ENCODE measurements at places on chromosomes 4 and X.
A peak's percentile ranks its signal among the peaks of the same experiment; 100 is the strongest.

GRCh38 chr4:42460043-42460442 is 62.8 kb downstream of the SHISA3 start:
- no peak for DNase-seq

DNA sequence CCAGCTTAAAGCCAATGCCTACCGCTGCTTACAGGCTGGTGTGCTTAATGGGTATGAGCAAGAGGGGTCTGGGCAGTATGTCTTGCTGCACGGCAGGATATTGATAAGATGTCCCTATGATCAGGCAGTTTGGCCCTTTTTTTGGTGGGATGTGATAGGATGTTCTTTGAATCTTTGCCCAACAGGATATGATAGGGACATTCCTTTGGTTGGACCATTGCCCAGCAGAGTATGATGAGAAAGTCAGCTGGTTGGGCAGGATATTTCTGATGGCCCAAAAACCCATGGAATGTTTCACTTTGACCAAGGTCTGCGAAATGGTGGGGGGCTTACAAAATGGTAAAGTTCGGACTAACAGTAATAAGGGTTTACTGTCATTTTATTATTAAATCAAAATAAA is 1060.6 kb downstream of the STIM2 start:
- no peak for DNase-seq

GRCh38 chr4:139005774-139006173 is 9.8 kb upstream of the NOCT start:
- no peak for DNase-seq

DNA sequence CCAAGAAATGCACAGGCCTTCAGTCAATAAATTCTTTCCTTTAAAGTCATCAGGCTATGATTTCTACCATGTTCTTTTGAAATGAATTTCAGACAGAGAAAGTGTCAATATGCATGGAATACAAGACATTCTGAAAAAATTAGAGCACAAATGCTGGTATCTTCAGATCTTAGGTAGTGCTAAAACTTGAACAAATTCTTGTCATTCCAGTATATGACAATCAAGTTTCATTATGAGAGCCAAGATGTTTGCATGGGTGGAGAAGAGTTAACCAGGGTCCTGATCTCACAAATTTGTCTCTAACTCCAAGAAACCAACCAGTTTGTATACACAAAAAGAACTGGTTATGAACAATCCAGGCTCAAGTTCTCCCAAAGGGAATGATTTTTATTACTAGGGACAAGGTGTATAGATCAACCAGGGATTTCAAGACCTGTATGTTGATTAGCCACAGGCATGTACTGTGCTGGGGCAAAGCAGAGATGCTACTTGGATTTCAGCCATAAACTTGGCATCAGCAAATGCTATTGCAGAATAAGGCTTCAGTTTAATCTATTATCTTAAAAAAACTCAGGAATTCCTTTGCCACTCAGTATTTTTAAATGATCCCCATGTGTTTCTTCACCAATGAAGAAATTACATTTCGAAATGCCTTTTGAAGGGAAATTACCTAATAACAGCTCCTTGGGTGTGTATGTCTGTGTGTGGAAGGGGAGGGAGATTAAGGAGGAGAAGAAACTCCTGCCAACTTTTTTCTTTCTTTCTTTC is 69.7 kb downstream of the FANCB start:
- no peak for DNase-seq

GRCh38 chr4:159828687-159829086 is 725.8 kb downstream of the RAPGEF2 start:
- no peak for DNase-seq

DNA sequence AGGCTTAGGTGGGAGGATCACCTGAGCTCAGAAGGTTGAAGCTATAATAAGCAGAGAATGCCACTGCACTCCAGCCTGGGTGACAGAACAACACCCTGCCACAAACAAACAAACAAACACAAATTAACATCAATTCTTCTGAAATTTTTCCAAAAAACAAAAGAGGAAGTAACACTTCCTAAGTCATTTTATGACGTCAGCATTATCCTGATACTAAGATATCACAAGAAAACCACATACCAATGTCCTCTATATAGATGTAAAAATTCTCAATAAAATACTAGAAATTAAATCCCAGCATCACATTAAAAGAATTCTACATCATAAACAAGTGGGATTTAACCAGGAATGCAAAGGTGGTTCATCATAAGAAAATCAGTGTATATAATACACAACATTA is 64.4 kb upstream of the STK26 start:
- DNase-seq: no peak

DNA sequence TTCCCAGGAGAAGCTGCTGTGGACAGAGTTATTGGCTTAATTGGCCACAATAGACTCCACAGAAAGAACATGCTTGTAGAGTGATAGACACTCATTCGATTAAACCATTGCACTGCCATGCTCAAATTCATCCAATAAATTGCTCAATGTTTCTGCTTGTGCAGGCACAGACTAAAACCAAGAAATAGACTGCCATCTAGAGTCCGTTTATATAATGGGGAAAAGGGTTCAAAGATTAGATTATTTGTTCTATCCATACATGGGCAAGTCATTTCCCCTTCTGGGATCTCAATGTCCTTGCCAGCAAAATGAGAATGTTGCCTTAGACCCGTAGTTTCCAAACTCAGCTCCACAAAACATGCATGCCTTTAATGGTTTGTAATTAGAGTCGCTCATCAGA is 8.7 kb downstream of the SMIM10 start:
- no peak for DNase-seq

- no peak for DNase-seq
Measured at GRCh38 chrX:129495900-129496299, 27.4 kb downstream of the SMARCA1 start.

- no peak for DNase-seq
Measured at GRCh38 chr4:118760092-118760491, 74.9 kb downstream of the METTL14 start.

- DNase-seq: no peak
Measured at GRCh38 chr4:56130606-56131155, 181.9 kb downstream of the CEP135 start.

DNA sequence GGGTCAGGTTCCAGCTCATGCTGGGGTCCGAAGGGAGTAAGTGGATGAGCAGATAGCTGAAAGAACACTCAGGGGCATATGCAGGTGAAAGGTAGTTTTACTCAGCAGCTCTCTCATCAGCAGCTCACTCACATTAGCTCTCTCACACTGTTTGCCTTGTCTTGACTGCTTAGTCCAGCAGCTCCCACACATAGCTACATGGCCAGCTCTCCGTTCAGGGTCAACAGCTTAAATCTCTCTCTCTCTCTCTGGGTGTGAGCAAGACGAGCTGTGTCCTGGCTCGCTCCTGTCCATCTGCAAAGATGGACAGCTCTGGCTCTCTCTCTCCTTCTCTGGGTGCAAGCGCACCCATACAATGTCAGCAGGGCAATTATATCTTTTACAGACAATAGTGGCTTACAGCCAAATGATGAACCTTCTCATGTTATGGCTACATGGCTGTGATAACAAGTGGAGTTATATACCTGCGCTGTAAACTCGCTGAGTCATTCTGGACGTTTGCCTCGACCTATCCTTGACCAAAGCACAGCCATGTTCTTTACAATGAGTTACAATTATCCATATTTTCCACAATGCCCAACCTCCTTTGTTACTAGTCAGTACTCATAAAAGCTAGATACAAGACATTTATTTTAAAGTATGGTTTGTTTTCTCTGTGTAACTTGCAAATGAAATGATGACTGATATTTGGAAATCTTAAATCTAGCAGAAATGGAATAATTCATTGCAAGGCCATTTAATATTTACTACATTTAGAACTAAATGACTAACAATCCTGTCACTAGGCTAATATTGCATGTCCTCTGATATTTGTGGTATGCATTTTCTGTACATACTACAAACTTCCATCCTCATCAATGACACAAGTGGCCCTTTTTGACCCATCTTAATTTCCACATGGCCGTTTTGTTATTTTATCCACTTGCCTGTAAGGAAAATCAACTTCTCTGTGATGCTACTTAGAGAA is 9.3 kb downstream of the PAPSS1 start:
- no peak for DNase-seq

DNA sequence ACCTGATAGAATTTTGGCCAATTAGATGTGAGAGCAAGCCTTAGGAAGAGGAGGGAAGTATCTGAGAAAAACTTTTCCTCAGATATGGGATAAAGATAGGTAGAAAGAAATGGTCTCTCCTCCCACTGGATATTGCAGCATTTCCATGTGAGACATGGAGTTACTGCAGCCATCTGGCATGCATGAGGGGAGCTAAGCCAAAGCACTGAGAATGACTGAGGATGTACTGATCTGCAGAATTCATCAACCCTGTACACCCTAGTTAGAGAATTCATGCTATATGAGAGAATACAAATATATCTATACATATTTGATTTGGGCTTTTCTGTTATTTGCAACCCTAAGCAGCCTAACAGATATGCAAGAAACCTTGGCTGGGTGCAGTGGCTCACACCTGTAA is 52.5 kb upstream of the RPL34 start:
- DNase-seq: no peak

- no peak for DNase-seq
Measured at GRCh38 chr4:26765515-26765914, 95.1 kb upstream of the STIM2 start.

- DNase-seq: no peak
Measured at GRCh38 chrX:107507093-107507743, 57.8 kb downstream of the FRMPD3 start.

- DNase-seq: no peak
Measured at GRCh38 chr4:47862297-47862696, 24.4 kb upstream of the CORIN start.

DNA sequence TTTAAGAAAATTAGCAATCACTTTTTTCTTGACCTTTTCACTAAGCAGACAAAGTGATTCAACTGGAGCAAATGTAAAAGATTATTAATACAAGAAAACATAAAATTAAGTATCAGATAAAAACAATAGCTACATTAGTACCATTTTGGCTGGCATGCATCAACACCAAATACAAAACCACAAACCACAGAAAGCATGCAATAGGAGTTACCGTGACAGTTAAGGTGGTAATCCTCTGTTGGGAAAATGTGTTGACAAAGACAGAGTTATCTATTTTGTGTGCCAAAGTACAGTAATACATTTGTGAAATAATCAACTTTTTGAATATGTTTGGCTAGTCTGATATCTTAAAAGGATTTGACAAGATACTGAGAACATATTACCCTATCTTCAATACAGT is 89.8 kb upstream of the ETNPPL start:
- no peak for DNase-seq

DNA sequence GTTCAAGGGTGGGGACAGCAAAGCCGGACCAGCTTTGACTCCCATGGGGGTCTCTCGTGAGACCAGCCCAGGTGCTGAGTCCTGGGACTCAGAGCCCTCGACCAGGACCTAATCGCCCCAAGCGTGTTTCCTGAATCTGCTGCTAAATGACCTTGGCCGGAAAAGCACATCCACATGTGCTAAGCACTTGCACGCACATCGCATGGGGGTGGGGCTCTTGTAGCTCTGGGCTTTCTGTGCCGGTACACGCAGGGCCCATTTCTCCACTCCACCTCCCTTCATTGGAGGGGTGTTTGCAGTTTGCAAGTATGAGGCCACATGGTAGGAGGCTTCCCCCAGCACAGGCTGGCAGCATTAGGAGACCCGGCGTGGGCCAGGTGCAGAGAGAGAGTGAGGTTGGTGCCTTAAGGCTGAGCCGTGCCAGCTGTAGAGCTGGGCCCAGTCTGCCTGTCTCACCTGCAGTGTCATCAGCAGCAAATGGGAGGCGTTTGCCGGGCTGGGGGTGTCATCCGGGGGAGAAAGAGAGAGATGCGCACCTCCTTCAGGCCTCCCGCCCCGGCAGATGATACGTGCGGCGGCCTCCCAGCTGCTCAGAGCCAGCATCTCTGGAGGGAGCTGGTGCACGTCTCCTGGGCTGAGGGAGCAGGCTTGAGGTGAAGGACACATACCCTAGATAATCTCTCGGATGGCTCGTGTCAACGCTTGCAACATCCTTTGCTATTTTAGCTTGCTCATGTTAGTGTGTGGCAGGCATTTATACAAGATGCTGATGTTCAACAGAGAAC is 45.2 kb upstream of the CLCN4 start:
- DNase-seq: peak; percentile 2

- no peak for DNase-seq
Measured at GRCh38 chrX:40011322-40012038, 86.3 kb downstream of the BCOR start.

GRCh38 chr4:85724791-85725563 is 250.0 kb downstream of the ARHGAP24 start:
- no peak for DNase-seq

- DNase-seq: no peak
Measured at GRCh38 chr4:72945719-72946336, 123.7 kb downstream of the COX18 start.

- DNase-seq: no peak
Measured at GRCh38 chr4:173171098-173171497, 2.5 kb downstream of the GALNT7 start.

DNA sequence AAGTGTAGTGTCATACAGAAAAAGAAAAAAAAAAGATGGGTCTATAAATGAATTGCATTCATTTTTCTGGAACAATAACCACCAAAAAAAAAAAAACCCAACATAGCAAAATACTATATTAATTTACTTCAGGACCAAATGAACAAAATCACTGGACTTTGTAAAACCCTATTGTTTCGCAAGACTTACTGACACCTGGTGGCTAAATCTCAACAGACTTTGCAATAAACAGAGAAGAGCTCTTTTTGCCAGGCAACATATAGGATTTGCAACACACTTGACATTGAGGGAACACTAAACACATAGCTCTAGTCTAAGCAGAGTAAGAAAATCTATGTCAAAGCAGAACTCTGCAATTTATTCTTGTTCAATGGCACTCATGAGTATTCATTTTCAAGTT is 990.2 kb downstream of the STPG2 start:
- no peak for DNase-seq

DNA sequence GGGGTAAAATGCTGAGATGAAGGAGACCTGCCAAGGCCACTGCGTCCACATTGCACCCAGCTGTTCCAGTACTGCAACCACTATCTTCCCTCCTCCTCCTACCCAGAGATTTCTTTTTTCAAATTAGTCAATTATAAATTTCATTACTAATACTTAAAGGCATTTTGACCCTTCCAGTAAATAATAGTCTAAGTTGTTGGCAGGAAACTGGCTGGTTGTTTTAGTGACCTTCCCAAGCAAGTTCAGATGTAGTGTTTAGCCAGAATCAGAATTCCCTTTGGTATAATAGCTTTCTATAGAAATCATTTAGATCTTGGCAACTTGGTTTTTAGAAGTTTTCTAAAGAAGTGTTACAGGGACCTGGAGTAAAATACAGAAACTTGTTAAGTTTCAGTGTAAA is 66.0 kb downstream of the AASDH start:
- DNase-seq: no peak

GRCh38 chr4:166458756-166459155 is 585.7 kb downstream of the TLL1 start:
- DNase-seq: no peak

- no peak for DNase-seq
Measured at GRCh38 chr4:6104541-6105130, 86.4 kb upstream of the C4orf50 start.

- no peak for DNase-seq
Measured at GRCh38 chr4:85826060-85826678, 351.2 kb downstream of the ARHGAP24 start.

All from stimulated activated CD8-positive, alpha-beta memory T cell treated with anti-CD3 and anti-CD28 coated beads, Interleukin-15, amount 100 ng/mL, for 24 hours (primary cell).